ENCODE measurements at places on chromosomes 7 and 10.

GRCh38 chr10:129758207-129759021 lies 205.7 kb downstream of the EBF3 start:
- DNase-seq: no peak

GRCh38 chr7:96233528-96234154 lies 88.3 kb downstream of the SLC25A13 start:
- no peak for DNase-seq

- peak; percentile 40 for DNase-seq
These were observed 61.5 kb downstream of the GDI2 start for GRCh38 chr10:5751601-5752253.

- DNase-seq: no peak
These were observed 30.8 kb upstream of the SLC35B4 start for GRCh38 chr7:134347567-134347966.

- no peak for DNase-seq
These were observed 114.4 kb downstream of the PTPRN2 start for GRCh38 chr7:158473221-158473620.

- DNase-seq: no peak
These were observed 25.2 kb upstream of the CFAP46 start for GRCh38 chr10:132967540-132967939.

GRCh38 chr10:60910543-60910942 lies 33.4 kb downstream of the RHOBTB1 start:
- no peak for DNase-seq

- DNase-seq: no peak
These were observed 4.9 kb upstream of the MEST start for GRCh38 chr7:130486954-130487436.

DNA sequence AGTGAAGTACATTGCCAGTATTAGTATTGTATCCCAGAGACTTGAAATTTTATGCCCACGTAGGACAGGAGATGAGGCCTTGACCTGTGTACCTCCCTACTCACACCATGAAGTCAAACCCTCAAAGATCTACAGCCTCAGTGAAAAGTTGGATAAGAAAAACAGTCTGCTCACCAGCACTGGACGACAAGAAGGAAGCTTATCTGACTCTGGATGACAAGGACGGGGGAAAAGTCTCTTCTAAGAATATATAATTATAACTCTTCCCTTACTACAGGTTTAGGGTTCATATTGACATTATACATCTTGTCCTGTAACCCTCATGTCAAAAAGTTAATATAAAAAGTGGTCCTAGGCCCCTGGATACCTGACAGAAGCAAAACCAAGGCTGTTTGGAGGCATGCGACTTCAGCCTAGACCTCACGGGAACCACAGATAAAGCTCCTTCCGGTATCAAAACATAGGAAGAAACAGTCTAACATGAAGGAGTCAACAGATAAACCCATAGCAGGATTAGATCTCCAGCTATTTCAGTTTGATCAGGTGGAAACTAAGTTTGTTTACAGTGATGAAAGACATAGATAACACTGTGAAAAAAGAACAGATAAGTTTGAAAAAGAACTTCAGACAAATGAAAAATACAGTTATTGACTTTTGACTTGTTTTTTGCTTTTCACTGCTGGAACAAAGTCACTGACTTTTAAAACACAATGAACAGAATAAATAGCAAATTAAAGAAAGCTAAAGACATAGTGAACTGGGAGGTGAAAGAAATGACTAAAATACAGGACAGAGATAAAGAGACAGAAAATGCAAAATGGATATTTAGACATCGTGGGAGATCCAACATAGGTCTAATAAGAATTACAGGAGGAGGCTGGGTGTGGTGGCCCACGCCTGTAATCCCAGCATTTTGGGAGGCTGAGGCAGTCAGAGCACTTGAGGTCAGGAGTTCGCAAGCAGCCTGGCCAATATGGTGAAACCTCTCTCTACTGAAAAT lies 145.9 kb downstream of the PHTF2 start:
- no peak for DNase-seq

- DNase-seq: no peak
These were observed 55.5 kb downstream of the SORBS1 start for GRCh38 chr10:95505641-95506040.

DNA sequence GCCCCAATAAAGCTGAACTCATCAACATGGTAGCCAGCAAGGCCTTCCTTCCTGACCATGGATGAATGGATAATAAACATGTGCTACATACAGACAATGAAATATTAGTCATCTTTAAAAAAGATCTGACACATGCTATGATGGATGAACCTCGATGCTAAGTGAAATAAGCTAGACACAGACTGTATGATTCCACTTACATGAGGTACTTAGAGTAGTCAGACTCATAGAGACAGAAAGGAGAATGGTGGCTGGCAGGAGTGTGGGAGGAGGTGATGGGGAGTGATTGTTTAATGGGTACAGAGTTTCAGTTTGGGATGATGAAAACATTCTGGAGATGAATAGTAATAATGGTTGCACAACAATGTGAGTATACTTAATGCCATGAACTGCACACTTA lies 114.1 kb upstream of the SORCS3 start:
- no peak for DNase-seq

- DNase-seq: no peak
These were observed 39.5 kb downstream of the TSPAN14 start for GRCh38 chr10:80493522-80494051.

DNA sequence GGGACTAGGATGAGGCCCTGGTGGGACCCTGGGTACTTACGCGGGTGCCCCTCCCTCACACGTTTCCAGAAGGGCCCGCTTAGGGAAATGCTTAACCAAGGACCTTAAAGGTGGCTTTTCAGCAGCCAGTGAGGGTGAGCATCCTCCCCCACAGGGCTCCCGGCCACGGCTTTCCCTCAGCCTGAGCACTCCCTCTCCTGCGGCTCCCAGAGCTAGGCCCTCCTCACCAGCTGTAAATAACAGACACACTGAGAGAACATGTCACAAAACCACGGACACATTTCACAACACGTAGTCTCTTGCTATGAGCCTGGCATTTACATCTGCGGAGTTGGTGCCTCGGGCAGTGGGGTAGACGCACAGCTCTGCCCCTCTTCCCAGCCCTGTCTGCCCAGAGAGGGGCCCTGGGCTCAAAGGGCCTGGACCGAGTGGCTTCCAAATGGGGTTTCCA lies 25.2 kb downstream of the GRID1 start:
- no peak for DNase-seq

DNA sequence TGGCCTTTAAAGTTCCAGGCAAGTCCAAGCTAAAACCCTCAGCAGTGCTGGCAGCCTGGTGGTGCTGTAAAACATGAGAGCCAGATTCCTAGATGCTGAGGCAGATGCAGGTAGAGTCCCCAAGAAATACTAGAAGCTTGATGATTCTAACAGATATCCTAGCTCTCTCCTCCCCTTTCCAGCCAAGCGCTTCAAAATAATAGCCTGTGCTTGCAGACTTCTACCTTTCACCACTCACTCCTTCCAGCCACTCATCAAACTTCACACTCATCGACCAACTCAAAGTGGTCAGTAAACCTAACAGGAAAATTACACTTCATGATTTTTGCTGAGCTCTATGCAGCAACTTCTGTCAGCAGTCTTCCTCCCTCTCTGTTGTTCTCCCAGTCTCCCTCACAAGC lies 50.2 kb downstream of the LMBR1 start:
- no peak for DNase-seq

DNA sequence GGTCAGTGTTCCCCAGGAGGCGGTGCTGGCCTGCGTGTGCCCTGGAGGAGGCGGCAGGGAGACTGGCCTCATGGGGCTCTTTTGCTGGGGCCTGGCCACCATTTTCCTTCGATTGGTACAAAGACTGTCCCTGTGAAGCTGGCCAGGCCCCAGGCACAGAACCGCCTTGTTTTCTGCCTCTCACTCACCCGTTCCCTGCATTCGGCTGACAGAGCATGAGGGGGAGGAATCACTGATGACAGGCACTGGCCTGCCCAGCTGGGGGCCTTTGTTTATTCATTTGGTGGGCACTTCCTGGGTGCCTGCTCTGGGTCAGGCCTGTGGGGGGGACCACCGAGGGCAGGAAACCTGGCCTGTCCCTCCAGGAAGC lies 139.2 kb downstream of the FAM53B start:
- DNase-seq: no peak

- no peak for DNase-seq
These were observed 1395.0 kb downstream of the GATA3 start for GRCh38 chr10:9449530-9449929.

- DNase-seq: peak; percentile 69
These were observed 233.1 kb upstream of the FZD8 start for GRCh38 chr10:35875016-35875676.

DNA sequence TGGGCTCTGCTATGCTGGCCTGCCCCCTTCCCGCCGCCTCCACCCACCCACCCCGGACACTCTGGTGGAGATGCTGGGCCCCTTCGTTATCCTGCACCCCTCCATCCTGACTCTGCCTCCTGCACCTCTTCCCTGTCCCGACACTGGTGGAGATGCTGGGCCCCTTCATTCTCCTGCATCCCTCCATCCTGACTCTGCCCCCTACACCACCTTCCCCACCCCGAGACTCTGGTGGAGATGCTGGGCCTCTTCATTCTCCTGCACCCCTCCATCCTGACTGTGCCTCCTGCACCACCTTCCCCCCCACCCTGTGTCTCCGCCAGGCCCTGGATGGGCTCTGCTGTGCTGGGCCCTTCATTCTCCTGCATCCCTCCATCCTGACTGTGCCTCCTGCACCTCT lies 15.0 kb downstream of the IDI2 start:
- DNase-seq: no peak

GRCh38 chr10:46558392-46559185 lies 2.1 kb upstream of the GPRIN2 start:
- DNase-seq: no peak

DNA sequence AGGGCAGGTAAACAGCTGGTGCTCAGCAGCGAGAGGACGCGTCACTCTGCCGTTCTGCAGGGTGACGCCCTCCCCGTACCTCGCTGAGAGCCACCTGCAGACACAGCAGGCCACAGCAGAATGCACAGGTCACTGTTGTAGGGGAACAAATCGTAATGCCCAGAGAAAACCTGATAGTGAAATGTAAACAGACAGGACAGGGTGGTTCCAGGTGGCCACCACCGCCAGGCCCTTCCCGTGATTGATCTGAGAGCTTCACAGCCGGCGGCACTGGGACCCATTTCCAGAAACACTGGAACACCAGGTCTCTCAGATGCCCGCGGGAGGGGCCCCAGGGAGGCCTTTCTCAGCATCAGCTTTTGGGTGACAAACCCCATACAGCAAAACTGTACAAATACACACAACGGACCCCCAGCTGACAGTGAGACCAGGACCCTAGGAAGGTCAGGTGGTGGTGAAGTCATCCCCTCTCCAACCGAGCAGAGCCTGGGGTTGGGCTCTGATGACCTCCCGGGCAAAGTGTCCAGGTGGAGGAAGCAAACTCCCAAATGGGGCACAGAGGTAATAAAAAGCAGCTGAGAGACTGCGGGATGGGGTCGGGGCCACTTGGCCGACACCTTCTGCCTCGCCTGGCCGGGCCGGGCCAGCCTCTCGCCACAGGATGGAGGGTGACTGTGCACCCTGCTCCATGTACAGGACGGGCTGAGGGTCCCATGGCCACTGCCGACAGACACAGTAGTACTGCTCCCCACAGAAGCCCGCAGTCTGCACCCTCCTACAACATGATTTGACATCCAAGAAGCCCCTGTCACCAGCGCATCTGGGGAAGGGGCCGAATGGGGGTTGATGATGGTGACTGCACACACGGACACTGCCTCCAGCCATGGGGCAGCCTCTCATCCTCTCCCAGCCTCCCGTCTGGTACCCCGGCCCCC lies 4.6 kb downstream of the BHLHA15 start:
- no peak for DNase-seq

GRCh38 chr10:114575417-114576131 lies 82.5 kb downstream of the ABLIM1 start:
- no peak for DNase-seq

DNA sequence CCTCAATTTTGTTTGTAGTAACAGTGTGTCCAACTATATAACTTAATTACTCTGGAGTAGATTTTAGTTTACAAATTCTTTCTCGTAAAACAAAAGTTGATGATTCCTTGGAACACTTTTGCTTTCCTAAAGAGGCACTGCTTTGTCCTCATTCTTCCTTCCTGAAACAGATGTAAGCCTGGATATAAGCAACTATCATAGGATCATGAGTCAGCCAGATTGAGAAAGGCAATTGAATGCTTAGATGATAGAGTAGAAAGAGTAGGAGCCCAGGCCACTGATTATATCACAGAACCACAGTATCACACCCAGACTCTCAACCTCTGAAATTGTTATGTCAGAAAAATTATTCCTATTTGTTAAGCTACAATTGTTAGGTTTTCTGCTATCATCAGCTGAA lies 69.9 kb downstream of the TMEM106B start:
- DNase-seq: no peak

DNA sequence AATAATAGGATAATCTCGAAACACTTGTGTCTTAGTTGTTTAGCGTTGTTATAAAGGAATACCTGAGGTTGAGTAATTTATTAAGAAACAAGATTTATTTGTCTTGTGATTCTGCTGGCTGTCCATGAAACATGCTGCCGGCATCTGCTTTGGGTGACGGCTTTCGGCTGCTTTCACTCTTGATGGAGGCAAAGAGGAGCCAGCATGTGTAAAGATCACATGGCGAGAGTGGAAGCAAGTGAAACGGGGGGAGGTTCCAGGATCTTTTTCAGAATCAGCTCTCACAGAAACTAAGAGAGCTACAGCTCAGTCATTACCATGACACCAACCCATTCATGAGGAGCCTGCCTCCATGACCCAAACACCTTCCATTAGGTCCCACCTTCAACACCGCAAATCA lies 402.8 kb downstream of the CDC14C start:
- DNase-seq: no peak

DNA sequence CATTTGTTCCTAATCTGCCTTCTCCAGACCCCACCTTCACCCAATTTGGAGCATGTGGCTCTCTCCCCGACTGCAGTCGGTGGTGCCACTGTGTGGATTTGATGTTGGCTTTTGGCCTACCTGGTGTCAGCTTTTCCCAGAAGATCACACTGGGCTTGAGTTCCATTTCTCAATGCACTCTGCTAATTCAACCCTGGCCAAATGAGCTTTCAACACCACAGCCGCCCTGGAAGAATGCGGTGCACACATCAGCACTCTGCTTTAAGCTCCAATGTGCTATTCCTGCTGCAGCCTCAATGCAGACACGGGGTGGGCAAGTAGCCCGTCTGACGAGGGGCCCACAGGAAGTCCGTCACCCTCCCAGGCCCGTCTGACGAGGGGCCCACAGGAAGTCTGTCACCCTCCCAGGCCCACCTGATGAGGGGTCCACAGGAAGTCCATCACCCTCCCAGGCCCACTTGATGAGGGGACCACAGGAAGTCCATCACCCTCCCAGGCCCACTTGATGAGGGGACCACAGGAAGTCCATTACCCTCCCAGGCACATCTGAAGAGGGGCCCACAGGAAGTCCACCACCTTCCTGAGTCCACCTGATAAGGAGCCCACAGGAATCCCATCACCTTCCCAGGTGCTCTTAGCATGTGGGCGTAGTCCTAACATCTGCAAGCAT lies 64.4 kb downstream of the ASB13 start:
- DNase-seq: no peak

GRCh38 chr10:30705101-30705624 lies 75.6 kb upstream of the LYZL2 start:
- no peak for DNase-seq
